IPS-NIHi11 (cell line): ENCODE measurements at places on chromosomes 12 and 14.

DNA sequence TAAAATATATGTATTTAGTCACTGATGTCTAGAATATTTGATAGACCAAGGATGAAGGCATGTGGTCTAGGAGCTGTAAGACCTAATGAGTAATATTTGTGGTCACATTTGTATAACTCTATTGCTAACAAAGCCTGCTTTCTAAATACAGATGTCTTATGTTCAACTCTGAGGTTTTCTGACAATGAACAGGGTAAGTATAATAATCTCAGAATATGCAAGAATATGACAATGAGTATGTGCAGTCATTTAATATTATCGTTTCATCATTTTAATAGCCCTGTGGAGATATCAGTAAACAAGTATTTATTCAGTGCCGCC, 389.6 kb downstream of the LRIG3 start:
- no peak for DNase-seq

- no peak for DNase-seq
These were observed 81.8 kb upstream of the FOXN3 start for GRCh38 chr14:89498878-89499277.

DNA sequence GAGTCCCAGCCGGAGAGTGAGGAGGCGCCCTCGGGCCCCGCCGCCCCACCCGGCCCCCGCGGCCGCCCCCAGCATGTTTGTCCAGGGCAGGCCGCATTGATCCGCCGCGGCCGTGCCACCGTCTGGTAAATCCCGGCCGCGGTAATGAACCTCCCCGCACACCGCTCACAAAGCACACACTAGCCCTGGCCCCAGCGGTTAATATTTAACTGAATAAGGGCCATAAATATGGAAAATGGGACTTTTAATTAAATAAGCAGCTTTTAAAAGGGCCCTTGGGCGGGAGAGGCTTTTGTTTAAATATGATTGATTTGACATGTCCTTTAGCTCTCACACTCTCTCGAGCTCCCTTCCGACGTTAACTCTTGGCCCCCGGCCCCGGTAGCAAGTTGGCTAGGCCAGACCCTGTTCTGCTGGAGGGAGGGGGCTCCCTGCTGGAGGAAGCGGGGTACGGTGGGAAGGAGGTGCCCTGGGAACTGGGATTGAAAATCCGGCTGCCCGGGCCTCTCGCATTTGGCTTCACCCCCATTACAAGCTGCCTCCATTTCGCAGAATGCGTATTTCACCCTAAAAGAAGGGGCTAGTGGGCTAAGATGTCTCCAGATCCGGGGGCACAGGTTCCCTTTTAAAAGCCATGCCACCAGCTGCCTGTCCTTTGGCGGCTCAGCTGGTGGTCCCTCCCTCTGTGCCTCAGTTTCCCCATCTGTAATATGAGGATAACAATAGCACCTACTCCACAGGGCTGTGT, 199.8 kb downstream of the RBM19 start:
- peak; percentile 33 for DNase-seq

DNA sequence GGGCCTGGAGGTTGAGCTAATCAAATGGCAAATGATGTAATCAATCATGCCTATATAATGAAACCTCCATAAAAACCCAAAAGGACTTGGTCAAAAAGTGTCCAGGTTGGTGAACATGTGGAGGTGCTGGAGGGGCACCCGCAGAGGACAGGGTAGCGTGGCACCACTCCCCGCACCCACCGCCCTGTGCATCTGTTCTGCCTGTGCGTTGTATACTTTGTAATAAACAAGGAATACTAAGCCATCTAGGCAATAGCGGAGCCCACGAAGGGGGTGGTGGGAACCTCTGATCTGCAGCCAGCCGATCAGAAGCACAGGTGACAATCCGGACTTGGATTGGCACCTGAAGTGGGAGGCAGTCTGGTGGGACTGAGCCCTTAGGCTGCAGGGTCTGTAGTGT, 75.8 kb upstream of the GPR68 start:
- no peak for DNase-seq

DNA sequence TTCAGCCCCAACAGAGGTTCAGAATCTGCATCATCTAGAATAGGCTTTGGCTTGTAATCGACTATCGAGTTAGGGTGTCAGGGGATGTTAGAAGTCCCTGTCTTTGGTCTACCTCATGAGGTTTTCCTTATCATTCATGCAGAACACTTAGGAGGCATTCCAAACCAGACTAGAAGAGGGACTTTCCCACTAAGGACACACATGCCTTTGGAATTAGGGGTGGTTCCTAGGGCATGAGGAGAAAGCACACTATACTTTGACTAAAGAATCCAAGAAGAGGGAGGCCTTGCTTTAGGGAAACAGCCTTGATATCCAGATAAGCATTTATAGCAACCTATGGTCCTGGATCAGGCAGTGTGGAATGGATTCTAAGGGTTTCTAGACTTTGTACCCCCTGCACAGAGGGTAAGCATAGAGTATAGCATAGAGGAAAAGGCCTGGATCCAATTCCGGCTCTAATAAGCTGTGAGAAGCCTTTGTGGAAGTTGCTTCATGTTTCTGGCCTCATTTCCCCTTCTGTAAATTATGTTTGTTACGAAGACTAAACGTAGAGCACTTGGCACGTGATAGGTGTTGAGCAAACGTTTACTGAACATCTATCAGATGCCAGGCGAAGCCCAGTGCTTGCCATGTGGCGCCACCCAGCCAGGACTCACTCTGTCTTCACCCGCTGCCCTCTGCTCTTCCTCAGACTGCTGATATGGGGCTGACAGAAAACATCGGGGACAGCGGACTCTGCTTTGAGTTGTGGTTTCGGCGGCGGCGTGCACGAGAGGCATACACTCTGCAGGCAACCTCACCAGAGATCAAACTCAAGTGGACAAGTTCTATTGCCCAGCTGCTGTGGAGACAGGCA, 13.2 kb downstream of the ZNF219 start:
- DNase-seq = no peak

DNA sequence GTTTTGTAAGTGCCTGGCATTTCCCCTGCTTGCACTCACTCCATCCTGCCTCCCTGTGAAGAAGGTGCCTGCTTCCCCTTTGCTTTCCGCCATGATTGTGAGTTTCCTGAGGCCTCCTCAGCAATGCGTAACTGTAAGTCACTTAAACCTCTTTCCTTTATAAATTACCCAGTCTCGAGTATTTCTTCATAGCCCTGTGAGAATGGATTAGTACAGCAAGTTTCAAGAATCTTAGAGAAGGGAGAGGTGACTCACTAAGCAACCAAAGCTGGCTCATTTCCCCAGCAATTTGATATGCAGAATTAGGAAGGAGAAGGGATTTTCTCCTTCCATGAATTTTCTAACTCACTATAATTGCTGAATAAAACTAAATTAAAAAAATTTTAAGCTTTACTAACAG, 251.0 kb upstream of the FOXG1 start:
- no peak for DNase-seq

DNA sequence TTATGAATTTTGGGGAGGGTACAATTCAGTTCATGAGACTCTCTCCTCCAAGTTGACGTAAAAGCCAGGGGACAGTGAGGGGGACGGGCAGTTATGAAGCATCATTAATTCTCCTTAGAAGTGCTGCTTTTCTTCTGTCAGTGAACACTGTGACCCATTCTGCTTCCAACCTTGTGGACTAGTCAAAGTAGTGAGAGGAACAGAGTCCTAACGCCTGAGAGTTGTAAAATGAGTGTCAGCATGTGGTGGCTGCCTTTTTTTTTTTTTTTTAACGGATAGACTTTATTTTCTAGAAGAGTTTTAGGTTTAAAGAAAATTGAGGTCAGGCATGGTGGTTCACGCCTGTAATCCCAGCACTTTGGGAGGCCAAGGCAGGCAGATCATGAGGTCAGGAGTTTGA, 15.5 kb downstream of the RESF1 start:
- DNase-seq = no peak

GRCh38 chr14:92448786-92449185, 64.8 kb upstream of the RIN3 start:
- no peak for DNase-seq

- DNase-seq = no peak
These were observed 323.9 kb upstream of the DIO2 start for GRCh38 chr14:80535171-80535570.

DNA sequence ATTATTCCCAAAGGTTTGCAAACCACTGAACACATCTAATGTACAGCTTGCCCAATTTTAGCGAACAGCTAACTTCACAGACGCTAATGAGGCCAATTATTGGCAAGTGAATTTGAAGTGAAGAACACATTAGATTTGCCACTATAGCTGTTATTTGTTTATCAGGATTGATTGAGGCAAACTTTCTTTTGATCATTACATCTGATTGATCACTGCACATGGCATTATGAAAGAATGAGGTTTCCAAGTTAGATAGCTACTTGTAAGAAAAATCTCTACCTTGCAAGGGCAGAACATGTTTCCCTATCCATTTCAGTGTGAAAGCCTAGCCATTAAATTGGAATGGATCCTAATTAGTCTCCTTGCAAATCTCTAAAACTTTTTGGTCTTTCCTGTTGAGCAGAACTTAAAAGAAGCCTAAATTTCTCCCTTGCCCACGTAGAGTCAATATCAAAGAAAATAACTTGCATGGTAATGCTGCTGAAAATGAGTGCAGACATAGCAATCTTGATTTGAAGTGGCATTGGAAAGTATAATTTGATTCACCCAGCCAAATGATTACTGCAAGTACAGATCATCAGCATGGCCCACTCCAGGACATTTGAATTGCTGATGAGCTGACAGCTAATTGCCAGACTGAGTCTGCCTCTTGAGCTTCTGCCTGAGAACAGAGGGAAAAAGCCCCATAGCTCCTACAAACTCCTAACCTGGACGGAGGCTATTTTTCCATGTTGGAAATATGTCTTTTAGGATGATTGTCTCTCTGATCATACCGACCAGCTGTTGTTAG, 98.6 kb downstream of the TPH2 start:
- no peak for DNase-seq

DNA sequence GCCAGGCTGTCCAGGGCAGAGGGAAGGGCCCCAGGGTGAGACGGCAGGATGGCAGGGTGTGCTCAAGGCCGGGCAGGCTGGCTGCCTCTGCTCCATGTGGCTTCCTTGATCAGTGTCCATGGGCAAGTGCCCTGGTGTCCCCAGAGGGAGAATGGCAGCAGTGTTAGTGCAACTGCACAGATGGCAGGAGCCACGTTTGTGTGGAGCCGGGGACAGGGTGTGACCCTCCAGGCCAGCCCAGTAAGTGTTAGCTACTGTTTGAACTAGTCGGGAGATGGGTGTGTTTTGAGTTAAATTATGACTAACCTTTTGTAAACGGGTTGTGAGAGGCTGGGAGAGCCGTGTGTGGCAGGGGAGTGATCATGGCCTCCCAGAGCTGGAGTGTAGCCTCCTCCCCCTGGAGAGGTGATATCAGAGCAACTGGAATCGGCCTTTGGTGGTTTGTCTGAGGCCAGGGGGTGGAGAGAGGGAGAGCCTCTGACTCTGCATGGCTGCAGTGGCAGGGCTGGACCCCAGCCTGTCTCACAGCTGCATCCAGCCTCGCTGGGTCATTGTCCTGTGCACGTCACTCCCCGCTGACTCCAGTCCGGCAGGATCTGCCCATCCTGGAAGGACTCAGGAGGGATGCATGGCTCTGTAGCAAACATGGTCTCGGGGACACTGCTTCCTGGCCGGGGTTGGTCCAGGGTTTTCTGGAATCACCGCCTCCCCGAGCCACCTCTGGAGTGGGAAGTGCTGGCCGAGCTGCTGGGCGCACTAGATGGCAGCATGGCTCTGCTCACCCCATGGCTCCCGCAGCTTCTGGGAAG, 27.8 kb downstream of the AACS start:
- no peak for DNase-seq

- no peak for DNase-seq
These were observed 112.5 kb downstream of the FBXL14 start for GRCh38 chr12:1481906-1482305.

DNA sequence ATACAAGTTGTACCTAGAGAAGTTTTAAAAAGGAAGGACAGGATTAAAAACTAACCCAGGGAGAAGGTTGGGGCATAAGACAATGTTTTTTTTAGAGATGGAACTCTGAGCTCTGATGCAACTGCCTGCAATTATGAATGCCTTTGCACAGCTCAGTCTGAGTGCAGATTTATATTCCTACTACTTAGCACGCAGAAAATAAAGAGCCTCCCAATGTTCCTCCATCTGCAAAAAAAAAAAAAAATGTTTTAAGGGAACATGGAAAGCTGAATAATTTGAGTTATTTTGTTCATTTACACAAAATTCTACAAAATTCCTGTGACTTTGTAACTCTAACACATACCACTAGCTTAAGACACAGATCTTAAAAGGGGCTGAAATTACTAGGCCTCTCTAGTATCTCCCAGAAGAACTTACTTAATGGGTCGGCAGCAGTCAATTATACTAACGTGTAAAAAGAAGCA, 15.7 kb downstream of the CLIP1 start:
- DNase-seq = no peak
